Adrenal gland (tissue), 19 donors: ENCODE measurements at places on chromosomes 7 and 10. TPM values are rescaled to one million over a fixed set of nuclear protein-coding genes. Genes with fewer than 3 reads are reported as not detected.

DNA sequence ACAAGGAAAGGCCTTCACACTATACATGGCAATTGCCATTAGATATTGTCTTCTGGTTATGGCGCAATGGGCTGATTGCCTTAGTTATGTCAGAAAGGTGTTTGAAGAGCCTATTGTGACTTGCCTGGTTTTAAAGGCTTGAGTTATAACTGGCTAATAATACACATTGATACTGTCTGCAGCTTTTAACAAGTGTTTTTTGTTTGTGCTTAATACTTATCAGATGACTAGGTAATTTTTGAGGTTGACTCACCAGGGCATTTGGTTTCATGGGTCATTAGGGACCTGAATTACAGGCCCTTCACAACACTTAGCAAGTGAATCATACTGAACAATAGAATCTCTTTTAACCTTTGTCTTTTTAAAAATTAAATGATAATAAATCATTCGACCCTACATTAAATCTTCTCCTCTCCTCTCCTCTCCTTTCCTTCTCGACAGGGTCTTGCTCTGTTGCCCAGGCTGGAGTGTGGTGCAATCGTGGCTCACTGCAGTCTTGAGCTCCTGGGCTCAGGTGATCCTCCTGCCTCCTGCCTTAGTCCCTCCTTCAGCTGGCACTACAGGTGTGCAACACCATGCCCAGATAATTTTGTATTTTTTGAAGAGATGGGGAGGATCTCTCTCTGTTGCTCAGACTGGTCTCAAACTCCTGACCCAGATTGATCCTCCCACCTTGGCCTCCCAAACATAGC, 196.3 kb downstream of the JCAD start:
- peaks cover 3% of the 10 kb centered on the region for H3K4me1 ChIP-seq
- H3K27ac ChIP-seq = no peak overlapping the region
- DNase-seq = no peak
- no peaks in the 10 kb centered on the region for H3K36me3 ChIP-seq
- H3K4me3 ChIP-seq = no peak overlapping the region

Gene DLX5
- total RNA-seq = 0.11 TPM

DNA sequence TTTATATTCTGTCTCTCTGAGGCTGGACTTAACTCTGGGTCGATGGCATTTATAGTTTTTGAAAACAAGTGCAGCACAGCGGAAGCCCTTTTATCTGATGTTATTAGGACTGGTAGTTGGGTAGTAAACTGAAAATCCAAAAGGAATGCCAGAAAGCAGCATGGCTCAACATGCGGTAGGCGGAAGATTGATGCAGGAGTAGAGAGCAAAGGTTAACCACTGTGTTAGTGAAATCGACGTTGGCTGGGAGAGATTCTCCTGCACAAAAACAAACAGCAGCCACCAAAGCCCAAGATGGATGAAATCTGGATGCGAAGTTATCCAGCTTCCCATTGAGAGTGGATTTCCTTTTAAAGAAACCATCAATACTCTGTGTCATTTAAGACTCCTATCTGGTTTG, 54.5 kb upstream of the EMX2 start:
- H3K4me1 ChIP-seq = no peaks in the 10 kb centered on the region
- H3K27me3 ChIP-seq = peaks cover 9% of the 10 kb centered on the region
- no peak overlapping the region for H3K4me3 ChIP-seq
- H3K27ac ChIP-seq = no peak overlapping the region
- no peaks in the 10 kb centered on the region for H3K36me3 ChIP-seq

DNA sequence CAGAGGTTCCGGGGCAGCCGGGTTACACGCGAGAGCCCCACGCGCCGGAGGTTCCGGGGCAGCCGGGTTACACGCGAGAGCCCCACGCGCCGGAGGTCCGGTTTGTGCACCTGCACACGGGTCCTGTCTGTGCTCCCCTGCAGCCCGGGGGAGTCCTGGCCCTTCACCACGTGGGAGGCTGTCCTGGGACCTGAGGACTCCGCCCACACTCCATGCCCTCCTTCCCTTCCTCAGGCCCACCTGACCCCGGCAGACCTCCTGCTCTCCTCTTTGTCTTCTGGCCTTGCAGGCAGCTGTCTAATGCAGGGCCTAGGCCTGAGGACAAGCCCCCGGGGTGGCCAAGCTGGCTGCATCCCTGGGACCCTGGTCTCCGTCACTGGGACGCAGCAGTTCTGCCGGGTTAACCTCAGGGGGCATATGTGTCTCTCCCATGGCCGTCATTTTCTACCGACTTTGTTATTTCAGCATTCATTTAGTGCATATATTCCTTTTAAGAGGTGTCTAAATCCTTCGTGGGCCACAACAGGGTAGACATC, 374.6 kb downstream of the DNAJB6 start:
- peaks cover 3% of the 10 kb centered on the region for H3K27me3 ChIP-seq
- H3K4me1 ChIP-seq = no peaks in the 10 kb centered on the region
- no peak overlapping the region for H3K4me3 ChIP-seq

DNA sequence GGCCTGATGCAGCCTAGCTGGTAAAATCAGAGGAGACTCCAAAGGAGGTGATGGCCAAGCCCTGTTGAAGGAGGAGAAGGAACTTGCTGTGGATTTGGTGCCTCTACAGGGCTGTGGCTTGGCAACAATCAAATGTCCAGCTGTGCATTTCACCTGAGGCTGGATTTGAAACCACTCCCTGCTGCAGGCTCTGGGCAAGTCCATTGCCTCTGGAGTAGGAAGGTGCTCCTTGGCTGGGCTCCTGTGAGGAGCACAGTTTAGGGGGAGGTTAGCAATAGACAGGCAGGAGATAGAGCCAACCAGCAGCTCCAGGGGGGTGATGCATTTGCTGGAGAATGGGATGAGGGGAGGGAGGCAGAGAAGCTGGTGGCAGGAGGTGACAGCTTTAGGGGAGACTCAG, 26.5 kb downstream of the CDH23 start:
- H3K4me3 ChIP-seq = no peak overlapping the region
- H3K4me1 ChIP-seq = no peaks in the 10 kb centered on the region
- no peaks in the 10 kb centered on the region for H3K36me3 ChIP-seq

Gene KLHL7
- total RNA-seq = 28.8 TPM

- H3K27me3 ChIP-seq = no peaks in the 10 kb centered on the region
- DNase-seq = no peak
- H3K4me3 ChIP-seq = no peak overlapping the region
- no peaks in the 10 kb centered on the region for H3K36me3 ChIP-seq
These were observed 121.6 kb downstream of the DIP2C start for GRCh38 chr10:567869-568268.

- no peaks in the 10 kb centered on the region for H3K4me1 ChIP-seq
- no peaks in the 10 kb centered on the region for H3K27me3 ChIP-seq
- no peak overlapping the region for H3K27ac ChIP-seq
- no peak overlapping the region for H3K4me3 ChIP-seq
These were observed 24.3 kb downstream of the TECTB start for GRCh38 chr10:112307358-112308124.

DNA sequence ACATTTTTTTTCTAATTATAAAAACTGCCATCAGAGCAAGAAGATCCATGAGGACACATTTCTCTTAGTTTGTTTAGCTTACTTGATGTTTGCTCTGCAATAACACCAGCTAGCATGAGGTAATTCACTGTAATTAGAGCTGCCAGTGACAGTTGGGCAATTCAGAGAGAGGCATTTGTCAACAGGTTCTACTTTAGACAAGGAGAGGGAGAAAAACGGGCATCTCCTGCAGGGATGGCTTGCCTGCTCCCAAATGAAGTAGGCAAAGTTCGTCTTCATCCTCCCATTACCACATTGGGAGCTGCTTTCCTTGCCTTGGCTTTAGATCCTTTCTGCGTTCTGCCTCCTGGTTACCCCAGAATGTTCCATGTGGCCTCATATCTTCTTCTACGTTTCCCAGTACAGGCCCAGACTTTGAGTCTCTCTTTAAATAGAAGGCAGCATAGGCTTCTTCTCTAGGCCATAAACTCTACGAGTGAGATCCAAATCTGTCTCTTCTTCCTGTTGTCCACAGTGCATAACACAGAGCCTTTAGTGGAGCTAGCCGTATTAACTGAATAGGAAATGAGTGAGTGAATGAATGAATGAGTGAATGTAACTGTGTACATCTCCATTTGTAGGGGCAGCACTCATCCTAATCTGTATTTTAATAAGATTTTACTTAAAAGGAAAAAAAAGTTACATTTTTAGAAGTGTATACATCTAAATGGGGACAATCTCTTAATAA, 21.2 kb downstream of the ASB15 start:
- DNase-seq = no peak
- H3K4me3 ChIP-seq = no peak overlapping the region
- no peaks in the 10 kb centered on the region for H3K4me1 ChIP-seq
- no peaks in the 10 kb centered on the region for H3K36me3 ChIP-seq

GRCh38 chr10:49357910-49358309, 38.0 kb downstream of the DRGX start:
- no peaks in the 10 kb centered on the region for H3K36me3 ChIP-seq
- H3K27me3 ChIP-seq = no peaks in the 10 kb centered on the region
- H3K4me1 ChIP-seq = no peaks in the 10 kb centered on the region
- H3K4me3 ChIP-seq = no peak overlapping the region
- no peak for DNase-seq

DNA sequence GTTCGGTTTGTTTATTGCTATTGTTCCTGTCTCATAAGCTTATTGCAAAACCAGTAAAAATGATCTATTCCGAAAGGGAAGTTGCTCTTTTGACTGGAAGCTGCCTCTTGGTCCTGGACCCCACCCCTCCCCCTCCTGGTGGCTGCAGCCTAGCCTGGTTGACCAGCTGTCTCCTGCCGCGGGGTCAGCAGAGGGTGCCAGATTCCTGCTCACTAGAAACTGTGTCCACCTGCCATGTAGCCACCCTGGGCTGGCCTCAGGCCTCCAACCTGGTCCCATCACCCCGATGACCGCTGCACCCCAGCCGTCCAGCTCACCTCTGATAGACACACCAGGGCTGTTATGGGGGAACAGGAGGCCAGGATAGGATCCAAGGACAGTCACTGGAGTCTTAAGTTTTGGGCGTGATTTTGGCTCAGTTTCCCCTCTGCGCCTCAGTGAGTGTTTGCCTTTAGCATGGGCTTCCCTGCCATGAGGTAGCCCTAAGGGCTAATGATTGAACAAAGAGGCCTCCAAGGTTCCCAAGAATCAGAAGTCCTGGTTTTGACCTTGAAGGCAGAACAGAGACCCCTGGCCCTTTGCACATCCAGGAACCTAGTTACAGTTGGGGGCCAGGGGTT, 32.9 kb upstream of the SLF2 start:
- no peak overlapping the region for H3K27ac ChIP-seq
- no peaks in the 10 kb centered on the region for H3K27me3 ChIP-seq
- peaks cover 36% of the 10 kb centered on the region for H3K4me1 ChIP-seq
- H3K36me3 ChIP-seq = no peaks in the 10 kb centered on the region

- H3K4me3 ChIP-seq = peak overlapping the region; percentile 82
- H3K36me3 ChIP-seq = no peaks in the 10 kb centered on the region
- no peaks in the 10 kb centered on the region for H3K27me3 ChIP-seq
- peak overlapping the region; percentile 98 for H3K27ac ChIP-seq
- H3K4me1 ChIP-seq = peaks cover 20% of the 10 kb centered on the region
These were observed 778 bp upstream of the TRIM8 start for GRCh38 chr10:102643336-102644065.

Gene FAM237B
- total RNA-seq = not detected

DNA sequence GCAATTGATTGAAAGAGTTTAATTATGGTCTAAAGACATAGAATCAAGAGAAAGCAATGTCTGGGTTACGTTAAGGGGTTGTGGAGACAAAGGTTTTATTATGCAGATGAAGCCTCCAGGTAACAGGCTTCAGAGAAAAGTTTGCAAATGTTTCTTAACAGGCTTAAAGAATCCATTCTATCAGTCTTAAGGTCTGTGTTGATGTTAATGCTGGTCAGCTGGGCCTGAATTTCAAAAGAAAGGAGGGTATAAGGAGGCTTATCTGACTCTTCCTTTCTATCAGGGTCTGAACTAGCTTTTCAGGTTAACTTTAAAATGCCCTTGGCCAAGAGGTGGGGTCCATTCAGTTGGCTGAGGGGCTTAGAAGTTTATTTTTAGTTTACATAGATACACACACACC, 1004.5 kb upstream of the C7orf33 start:
- no peaks in the 10 kb centered on the region for H3K36me3 ChIP-seq
- no peak for DNase-seq
- no peaks in the 10 kb centered on the region for H3K27me3 ChIP-seq
- H3K4me3 ChIP-seq = no peak overlapping the region
- no peak overlapping the region for H3K27ac ChIP-seq

GRCh38 chr10:80739963-80740715, 202.4 kb downstream of the SH2D4B start:
- no peaks in the 10 kb centered on the region for H3K27me3 ChIP-seq
- no peaks in the 10 kb centered on the region for H3K4me1 ChIP-seq
- H3K4me3 ChIP-seq = no peak overlapping the region
- no peak overlapping the region for H3K27ac ChIP-seq
- no peaks in the 10 kb centered on the region for H3K36me3 ChIP-seq
